ENCODE measurements at places on chromosomes 7 and 10.

DNA sequence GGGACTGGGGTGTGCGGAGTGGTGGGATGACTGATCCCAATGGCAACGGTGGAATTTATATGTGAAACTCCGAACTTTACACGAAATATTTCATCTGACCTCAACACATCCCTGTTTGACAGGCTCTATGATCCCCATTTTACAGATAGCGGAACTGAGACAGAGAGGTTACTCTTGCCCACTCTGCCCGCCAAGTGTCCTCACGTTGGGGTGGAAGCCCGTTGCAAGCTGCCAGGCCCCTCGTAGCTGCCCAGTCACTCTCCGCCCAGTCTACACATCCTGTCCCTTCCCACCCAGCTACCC lies 397 bp upstream of the NFE2L3 start:
- no peak for DNase-seq

DNA sequence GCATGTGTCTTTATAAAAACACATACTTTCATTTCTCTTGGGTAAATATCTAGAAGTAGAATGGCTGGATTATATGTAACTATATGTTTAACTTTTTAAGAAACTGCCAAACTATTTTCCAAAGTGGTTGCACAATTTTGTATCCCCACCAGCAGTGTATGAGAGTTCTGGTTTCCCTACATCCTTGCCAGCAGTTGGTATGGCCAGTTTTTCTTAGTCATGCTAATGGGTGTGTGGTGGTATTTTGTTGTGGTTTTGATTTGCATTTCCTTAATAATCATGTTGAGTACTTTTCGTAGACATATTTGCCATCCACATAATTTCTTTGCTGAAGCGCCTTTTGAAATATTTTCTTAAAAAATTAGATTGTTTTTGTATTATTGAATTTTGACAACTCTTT lies 60.3 kb downstream of the NEUROG3 start:
- DNase-seq = no peak

DNA sequence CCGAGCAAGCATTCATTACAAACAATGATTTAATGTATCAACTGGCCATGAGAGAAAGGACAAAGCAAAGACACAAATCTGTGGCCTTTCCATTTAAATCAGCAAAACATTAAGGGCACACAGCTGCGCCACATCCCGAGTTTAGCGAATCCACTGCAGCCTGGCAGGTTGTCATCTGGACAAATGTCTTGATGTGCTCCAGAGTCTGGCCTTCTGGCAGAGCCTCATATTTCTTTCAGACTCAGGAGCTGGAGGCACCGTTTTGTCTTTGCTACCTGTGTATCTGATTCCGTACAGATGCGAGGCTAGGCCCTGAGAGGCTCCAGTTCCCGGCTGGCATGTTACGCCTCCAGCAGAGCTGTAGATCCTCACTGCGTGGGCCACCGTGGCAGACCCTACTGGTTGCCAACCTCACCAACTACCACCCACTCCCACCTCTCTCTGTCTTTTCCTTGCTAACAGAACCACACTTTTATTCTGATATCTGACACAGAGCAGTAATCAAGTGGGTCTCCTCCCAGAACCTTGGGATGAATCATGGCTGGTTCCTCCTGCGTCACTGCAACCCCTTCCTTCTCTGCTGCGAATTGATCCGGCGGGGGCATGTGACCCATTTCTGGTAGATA lies 40.9 kb upstream of the EFCAB10 start:
- no peak for DNase-seq

DNA sequence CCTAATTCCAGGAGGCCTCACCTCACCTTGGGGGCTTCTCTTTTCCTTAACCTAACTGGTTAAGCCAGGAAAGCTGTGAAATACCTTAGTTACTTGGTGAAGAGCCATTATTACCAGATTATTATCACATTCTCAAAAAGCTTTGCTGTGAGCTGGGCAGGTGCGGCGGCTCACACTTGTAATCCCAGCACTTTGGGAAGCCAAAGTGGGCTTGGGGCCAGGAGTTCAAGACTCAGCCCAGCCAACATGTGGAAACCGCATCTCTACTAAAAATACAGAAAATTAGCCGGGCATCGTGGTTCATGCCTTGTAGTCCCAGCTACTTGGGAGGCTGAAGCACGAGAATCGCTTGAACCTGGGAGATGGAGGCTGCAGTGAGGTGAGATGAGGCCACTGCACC lies 102.4 kb upstream of the KLF6 start:
- no peak for DNase-seq

DNA sequence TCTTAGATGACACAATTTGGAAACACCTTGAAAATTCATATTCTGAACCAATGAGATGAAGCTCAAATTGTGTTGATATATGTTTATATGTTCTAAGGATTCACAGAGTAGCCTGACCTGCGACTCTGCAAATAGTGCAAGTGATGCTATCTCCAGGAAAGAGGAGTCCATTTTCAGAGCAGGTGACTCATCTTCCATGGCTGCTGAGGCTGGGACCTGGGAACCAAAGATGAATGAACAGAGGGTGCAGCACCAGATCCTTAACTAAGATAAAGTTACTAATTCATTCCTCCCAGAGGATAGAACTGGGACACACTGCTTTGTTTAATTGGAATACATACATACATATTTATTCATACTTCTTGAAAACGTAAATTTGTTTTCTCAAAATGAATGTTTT lies 240.6 kb upstream of the SEMA3C start:
- DNase-seq = no peak

DNA sequence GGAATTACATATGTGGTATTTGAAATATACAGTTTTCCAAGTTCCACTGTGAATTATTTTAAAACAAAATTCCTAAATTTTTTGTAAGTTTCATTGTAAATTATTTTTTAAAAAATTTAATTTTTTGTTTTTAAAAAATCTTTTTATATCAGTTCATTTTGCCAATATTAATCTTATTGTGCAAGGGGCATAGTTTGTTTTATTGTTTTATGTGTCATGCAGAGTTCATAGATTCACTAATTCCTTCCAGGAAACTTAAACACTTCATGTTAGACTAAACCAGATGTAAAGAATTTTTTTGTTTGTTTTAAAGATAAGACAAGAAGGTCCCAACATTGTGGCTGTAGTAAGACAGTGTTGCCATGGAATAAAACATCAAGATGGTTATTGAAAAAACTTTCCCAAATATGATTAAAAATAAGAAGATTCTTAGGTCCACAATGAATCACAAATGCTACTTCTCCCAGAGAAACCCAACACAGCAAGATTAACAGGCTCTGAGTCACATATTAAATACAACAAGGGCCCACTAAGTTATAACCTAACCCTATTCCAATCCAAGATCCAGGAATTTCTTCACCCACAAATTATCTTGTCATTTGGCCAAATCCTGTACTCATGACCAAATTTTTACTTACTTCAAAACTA lies 464.7 kb upstream of the IGFBP3 start:
- DNase-seq = no peak

- no peak for DNase-seq
Observed at GRCh38 chr7:121561717-121562116, 165.6 kb upstream of the FAM3C start.

DNA sequence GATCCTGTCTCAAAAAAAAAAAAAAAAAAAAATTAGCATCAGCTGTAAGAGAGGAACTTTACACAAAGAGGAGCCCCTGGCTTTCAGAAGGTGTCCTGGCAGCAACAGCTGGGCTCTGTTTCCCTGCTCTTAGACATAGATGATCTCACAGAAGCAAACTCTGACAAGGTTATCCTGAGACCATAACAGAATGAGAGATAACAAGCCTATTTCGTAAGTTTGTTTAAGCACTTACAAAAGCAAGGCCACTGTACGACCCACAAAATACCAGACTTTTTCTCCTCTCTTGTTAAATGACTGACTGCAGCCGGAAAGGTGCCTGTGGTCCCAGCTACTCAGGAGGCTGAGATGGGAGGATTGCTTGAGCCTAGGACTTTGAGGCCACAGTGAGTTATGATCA lies 33.3 kb upstream of the OTUD1 start:
- no peak for DNase-seq

- DNase-seq = no peak
Observed at GRCh38 chr7:48681006-48681405, 243.3 kb upstream of the CDC14C start.

DNA sequence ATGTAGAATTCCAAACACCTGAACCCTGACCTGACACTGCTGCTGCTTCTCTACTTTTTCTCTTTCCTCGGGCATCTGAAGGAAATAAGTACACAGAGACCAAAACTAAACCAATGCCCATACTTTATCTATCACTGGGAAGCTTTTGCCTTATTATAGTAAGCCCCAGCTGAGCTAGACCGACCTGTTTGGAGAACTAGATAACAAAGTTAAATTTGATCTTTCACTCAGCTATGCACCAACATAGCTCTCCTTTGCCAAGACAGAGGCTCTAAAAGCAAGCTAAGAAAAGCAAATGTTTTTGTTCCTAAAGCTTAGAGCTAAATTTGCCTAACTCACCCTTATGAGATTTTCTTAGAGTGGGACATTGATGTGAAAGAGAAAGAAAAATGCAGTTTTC lies 39.1 kb downstream of the NHLRC2 start:
- DNase-seq = no peak

Measured in anterior cingulate cortex (tissue), 58 donors.